ENCODE measurements at places on chromosomes 7 and 10.

GRCh38 chr7:6205971-6206660 is 66.3 kb downstream of the CYTH3 start:
- no peak for DNase-seq

DNA sequence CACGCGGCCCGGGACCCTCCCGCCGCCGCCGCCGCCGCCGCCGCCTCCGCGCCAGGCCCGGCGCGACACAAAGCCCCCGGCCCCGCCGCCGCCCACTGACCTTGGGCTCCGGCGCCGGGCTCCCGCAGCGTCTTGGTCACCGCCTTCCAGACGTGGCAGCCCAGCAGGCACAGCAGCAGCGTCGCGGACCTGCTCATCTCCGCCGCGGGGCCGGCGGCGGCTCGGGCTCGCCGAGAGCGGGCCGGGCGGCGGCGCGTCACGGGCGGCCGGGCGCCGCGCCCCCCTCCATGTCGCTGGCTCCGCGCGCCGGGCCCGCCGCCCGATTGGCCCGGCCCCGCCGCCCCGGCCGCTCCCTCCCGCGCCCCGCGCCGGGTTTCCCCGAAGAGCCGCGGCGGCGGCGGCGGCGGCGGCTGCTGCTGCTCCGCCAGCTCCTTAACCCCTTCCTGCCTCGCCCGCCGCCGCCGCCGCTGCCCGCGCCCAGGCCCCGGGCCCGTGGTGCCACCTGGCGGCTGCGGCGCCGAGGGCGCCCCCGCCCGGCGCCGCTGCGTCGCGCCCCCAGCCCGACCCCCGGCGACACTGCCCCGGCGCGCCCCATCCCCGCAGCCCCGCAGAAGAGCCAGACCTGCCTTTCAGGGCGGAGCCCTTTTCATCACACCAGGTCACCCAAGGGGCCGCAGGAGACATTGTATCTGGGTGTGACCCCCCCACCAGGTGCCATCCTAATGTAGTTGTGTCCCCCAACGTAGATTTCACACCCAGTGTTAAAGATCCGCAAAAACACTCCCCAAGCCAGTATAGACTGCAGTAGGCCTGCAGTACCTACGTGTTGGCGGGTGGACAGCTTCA is at the start of gene FAM171A1:
Gene FAM171A1 (minus strand): TSS at position 434 of the 846 bp plus-strand sequence. CDS start 237 bp downstream, at position 197.
- DNase-seq: no peak

DNA sequence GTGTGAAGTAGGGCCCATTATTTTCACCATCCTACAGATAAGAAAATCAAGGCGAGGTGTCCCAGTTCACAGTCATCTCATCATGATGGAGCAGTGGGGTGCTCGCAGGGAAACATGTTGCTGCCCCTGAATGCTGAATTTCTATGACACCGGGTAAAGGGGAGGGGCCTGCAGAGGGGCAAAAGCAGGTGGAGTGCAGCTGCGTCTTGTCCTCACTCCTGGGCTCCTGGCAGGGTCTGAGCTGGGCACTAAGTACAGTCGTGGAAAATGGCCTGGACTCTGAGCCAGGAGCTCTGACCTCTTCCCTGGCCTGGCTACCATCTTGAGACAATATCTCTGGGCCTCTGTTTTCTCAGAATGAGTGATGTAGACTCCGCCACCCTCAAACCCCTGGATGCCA is 253.1 kb upstream of the PITRM1 start:
- DNase-seq: no peak

- DNase-seq: no peak
Measured at GRCh38 chr10:31584098-31584631, 265.1 kb downstream of the ZEB1 start.

DNA sequence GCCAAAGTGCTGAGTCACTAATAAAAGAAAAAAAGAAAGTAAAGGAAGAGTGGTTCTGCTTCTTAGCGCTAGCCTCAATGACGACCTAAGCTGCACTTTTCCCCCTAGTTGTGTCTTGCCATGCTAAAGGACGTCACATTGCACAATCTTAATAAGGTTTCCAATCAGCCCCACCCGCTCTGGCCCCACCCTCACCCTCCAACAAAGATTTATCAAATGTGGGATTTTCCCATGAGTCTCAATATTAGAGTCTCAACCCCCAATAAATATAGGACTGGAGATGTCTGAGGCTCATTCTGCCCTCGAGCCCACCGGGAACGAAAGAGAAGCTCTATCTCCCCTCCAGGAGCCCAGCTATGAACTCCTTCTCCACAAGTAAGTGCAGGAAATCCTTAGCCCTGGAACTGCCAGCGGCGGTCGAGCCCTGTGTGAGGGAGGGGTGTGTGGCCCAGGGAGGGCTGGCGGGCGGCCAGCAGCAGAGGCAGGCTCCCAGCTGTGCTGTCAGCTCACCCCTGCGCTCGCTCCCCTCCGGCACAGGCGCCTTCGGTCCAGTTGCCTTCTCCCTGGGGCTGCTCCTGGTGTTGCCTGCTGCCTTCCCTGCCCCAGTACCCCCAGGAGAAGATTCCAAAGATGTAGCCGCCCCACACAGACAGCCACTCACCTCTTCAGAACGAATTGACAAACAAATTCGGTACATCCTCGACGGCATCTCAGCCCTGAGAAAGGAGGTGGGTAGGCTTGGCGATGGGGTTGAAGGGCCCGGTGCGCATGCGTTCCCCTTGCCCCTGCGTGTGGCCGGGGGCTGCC is at the start of gene IL6:
Gene IL6 (plus strand): TSS at position 294 of the 807 bp plus-strand sequence. CDS start 63 bp downstream, at position 357.
- peak; percentile 64 for DNase-seq

DNA sequence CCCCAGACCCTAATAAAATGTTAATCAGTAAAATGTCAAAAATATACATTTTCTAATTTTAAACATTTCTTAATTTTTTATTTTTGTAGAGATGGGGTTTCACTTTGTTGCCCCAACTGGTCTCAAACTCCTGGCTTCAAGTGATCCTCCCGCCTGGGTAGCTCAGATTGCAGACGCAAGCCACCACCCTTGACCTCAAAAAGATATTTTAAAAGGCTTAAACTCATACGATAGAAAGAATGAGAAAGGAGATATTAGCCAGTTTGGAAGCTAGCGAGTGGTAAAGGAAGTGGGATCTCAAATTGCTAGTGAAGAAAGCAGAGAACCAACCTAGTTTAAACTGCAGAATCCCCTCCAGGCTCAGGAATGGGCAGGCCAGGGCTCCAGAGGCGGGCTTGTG is 4.5 kb downstream of the WIPI2 start:
- DNase-seq: no peak

DNA sequence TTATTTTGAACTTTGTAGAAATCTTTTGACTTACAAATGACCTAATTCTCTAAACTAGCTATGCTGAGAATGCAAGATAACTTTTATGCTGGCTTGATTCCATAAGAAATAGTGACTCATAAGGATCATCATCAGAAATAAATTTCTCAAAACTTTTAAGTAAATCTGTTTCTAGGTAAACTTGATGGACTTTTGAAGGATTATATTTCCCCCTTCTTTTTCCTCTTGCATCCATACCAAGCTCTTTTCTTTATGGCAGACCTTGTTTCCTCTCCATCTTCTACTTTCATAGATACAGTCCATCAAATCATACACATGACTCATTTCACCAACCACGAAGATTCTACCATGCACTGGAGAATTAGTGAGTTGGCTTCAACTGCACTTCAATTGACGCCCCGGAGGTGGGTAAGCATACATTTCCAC is 336.3 kb downstream of the KCNMA1 start:
- DNase-seq: no peak

DNA sequence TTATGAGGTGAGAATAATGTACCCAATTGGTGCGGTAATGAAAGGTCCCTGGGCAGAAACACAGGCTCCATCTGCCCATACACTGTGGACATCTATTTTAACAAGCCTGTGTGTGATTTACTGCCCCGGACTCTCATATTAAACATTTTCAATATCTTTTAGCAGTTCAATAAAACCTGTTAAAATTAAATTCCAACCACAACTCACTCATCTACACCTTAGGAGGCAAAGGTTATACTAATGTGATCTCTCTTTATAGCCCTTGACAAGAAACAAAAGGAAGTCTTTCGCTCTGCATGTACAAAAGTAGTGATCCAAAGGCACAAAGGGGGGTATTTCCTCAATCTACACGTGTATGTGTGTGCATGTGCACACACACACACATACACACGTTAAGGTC is 186.0 kb downstream of the PARD3 start:
- no peak for DNase-seq

- DNase-seq: no peak
Measured at GRCh38 chr7:150738591-150739001, 1.4 kb downstream of the GIMAP5 start.

GRCh38 chr10:114708717-114709335 is 50.8 kb upstream of the ABLIM1 start:
- DNase-seq: no peak

DNA sequence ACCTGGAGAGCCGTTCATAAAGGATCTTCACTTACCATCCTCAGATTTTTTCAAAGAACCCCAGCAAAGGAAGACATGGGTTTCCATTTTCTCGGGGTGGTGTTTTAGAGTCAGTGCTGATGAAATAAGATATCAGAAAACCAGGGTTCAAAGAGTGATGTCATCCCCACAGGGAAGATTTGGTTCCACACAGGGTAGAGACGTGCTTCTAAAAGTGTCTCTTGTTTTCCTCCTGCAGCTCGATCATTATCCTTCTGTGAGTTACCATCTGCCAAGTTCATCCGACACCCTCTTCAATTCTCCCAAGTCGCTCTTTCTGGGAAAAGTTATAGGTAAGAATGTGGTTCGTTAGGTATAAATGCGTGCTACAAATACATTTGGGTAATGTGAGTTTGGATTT is 323.8 kb upstream of the C7orf33 start:
- no peak for DNase-seq

GRCh38 chr7:47256016-47256415 is 325.9 kb downstream of the TNS3 start:
- DNase-seq: no peak

DNA sequence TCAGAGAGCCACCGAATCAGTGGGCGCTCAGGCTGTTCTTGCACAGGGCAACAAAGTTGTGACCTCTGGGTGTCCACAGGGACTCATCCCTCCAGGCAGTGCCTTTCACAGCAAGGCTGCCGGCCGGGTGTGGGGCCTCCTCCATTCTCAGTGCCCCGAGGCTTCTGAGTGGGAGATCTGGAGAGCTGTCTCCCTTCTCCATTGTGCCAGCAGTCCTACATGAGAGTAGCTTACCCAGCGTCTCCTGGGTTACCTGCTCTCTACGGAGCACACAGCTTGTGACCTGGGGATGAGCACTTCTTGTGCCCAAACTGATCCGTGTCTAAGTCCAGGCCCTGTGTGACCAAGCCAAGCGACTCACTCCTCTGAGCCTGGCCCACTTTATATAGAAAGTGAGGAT is 240.9 kb upstream of the GRB10 start:
- DNase-seq: no peak

GRCh38 chr7:38760226-38760625 is 129.1 kb upstream of the AMPH start:
- no peak for DNase-seq

GRCh38 chr7:49089717-49090116 is 165.4 kb downstream of the CDC14C start:
- DNase-seq: no peak

DNA sequence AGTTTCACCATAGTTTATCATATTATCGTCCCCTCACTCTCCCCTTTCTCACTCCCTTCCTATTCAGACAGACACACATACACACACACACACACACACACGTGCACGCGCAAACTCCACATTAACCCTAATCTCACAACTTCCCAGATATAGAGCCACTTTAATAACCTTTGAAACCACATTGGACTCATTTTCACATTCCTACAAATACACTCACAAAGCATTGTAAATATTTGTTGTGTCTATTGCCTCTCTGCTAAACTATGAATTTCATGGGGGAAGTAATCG is 433.6 kb downstream of the GRM8 start:
- DNase-seq: no peak

DNA sequence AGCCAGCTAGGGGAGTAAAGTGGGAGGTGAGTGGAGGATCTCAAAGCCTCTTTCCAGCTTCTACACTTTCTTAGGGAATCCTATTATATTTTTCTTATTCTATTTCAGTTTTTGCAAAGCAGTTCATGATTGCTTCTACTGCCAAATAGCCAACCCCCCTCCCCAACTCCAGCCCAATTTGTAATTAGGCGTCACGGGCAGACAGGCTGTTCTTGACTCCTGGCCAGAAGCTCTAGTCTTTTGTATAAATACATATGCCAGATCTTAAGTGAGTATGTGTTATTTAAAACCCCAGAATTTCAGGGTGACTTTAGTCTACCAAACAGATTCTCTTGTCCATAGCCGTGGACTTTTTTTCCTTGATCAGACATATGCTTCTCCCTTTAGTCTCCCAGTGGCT is 255.2 kb downstream of the BUB3 start:
- DNase-seq: no peak

DNA sequence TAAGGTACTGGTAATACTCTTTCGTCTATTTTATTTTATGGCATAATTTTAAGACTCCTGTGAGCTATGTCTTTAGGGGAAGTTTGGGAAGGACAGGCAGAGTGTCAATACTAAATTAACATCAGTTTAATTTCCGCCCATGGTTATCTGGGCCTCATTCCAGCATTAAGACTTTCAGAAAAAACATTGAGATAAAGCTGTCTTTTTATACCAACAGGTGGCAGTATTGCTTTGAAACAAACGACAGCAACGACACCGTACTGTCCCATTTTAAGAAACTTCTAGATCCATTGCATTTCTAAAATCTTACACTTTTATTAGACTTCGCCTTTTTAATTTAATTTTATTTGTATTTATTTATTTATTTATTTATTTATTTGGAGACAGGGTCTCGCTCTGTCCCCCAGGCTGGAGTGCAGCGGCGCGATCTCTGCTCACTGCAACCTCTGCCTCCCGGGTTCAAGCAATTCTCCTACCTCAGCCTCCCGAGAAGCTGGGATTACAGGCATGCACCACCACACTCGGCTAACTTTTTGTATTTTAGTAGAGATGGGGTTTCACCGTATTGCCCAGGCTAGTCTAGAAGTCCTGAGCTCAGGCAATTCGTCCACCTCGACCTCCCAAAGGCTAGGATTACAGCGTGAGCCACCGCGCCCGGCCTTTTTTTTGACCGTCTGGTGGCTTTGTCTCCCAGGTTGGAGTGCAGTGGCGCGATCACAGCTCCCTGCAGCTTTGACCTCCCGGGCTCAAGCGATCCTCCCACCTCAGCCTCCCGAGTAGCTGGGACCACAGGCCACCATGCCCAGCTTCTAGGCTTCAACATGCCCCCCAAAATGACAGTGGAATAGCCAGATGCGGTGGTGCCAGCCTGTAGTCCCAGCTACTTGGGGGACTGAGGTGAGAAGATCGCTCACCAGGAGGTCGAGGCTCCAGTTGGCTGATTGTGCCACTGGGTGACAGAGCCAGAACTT is 78.7 kb upstream of the C1GALT1 start:
- DNase-seq: no peak

GRCh38 chr10:29546773-29547313 is 87.9 kb downstream of the SVIL start:
- no peak for DNase-seq
